Activated CD4-positive, alpha-beta T cell treated with anti-CD3 and anti-CD28 coated beads for 24 hours (primary cell): ENCODE measurements at places on chromosomes 3 and 15.

DNA sequence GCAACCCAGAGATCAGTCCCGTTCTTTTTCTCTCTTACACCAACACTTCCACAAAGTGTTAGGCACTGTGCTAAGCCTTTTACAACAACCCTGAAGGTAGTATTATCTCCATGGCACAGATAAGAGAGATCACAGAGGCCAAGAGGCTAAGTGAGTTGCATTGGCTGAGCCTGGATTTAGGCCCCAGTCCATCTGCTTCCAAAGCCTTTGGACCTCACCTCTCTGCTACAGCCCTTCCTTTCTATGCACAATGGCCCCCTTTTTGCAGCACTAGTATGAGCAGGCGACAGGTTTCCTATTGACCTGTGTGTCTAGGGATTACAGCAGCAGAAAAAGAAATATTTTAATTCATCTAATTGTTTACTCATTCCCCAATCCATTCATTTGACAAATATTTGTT lies 76.2 kb downstream of the CRYGS start:
- DNase-seq, result no peak

- no peak for DNase-seq
Measured at GRCh38 chr15:70337277-70338186, 239.8 kb upstream of the TLE3 start.

GRCh38 chr3:72176537-72177041 lies 391.6 kb upstream of the PROK2 start:
- DNase-seq, result no peak

DNA sequence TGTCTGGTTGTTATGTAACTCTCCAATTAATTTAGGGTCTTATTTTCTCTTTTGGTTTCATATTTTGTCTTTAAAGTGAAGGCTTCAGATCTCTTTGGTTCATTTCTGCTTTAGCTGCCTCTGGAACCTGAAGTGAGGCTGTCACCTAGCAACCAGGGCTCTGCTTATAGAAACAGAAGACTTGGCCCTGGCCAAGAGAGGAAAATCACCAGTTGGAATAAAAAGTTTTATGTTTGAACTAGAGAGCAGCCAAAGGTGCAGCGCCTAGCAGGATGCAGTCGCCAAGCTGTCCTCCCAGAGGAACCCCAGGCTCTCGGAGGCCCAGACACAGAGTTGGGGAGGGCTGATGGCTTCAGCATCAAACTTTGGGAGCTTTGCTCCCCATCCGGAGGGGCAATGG lies 41.1 kb downstream of the LYZL4 start:
- DNase-seq, result no peak

DNA sequence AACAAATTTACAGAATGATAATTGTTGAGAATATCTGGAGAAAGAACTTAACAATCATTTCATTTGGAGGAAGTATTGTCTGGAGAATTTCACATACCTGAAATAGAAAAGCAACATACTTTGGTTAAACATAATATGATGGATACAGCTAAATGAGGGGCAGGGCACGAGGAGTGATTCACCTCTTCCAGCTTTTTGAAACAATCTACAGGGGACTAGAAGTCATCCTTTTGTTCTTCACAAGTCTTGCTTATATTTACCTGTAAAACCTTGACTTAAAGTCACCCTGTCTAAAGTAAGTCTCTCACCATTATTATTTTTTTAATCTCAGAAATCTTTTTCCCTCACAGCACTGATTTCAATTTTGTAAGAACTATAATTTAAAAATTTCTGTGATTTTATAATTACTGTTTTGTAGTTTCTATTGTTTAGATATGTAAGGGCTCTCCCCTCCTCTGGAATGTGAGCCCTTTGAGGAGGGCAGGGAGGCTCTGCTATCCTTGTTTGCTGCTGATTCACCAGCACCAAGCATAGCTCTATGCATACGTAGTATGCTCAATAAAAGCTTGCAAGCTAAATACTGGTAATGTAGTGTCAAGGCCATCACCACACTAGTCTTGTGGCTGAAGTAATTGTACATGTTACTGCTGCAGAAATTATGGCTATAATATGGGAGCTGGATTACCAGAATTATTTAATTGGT lies 193.9 kb upstream of the THRB start:
- no peak for DNase-seq

- DNase-seq, result no peak
Measured at GRCh38 chr3:171566803-171567422, 106.7 kb upstream of the TNIK start.

- no peak for DNase-seq
Measured at GRCh38 chr15:73425510-73425909, 17.5 kb upstream of the REC114 start.

DNA sequence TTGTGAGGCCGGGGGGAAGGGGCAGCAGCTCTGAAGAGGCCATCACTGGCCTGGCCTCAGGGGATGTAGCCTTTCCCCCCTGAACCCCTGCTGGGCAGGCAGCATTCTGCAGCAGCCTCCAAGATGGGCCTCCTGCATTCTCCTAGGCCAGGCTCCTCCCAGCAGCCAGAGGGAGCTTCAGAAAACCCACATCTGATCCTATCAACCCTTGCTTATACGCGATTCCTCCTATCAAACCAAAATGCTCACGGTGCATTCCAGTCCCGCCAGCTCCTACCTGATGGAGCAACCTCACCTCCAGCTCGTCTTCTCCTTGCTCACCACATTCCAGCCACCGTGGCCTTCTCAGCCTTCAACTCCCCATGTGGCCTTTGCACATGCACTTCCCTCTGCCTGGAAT lies 85.7 kb downstream of the MEGF11 start:
- no peak for DNase-seq

GRCh38 chr3:102248981-102249705 lies 185.7 kb upstream of the ZPLD1 start:
- no peak for DNase-seq

- no peak for DNase-seq
Measured at GRCh38 chr15:83283813-83284558, 478 bp downstream of the BNC1 start.

- no peak for DNase-seq
Measured at GRCh38 chr15:69924531-69924930, 173.2 kb downstream of the TLE3 start.

- no peak for DNase-seq
Measured at GRCh38 chr15:70426096-70426821, 328.5 kb upstream of the TLE3 start.

GRCh38 chr15:90982135-90982534 lies 12.2 kb downstream of the PRC1 start:
- DNase-seq, result no peak

GRCh38 chr15:100206643-100207042 lies 135.1 kb downstream of the ADAMTS17 start:
- no peak for DNase-seq

DNA sequence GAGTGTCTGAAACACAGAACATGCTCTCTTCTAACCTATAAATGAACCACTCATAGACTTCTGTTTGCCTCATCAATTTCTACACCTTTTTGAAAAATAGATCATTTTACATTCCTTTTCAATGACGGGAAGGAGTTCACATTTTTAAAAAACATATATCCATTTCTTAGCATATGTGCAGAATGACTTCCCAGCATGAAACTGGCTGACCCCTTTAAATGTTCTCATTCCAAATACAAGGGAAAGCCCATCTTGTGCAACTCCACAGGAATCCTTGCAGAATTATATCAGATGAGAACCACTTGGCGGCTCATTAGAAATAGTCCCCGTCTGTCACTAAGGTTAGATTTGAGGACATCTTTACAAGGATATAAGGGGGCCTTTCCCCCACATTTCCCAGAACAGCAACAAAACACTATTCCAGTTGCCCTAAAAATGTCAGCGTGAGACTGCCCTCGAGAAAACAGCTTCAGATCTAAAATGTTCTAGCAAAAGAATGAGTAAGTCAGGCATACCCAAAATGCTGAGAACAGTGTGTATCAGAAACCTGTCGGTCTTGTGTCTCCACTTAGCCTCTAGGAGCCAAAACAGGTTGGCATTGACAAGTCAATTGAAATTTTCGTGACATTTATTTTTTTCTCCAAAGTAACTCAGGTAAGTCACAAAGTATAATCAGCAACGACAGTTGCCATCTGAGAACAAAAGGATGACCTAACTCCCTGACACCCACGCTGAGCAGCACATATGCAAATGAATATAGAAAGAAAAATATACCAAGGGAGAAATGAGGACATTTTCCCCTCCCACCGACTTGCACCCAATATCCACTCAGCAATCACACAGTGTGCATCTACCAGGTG lies 63.1 kb downstream of the FOXP1 start:
- DNase-seq, result no peak

GRCh38 chr3:173789530-173790162 lies 392.1 kb downstream of the NLGN1 start:
- DNase-seq, result no peak

DNA sequence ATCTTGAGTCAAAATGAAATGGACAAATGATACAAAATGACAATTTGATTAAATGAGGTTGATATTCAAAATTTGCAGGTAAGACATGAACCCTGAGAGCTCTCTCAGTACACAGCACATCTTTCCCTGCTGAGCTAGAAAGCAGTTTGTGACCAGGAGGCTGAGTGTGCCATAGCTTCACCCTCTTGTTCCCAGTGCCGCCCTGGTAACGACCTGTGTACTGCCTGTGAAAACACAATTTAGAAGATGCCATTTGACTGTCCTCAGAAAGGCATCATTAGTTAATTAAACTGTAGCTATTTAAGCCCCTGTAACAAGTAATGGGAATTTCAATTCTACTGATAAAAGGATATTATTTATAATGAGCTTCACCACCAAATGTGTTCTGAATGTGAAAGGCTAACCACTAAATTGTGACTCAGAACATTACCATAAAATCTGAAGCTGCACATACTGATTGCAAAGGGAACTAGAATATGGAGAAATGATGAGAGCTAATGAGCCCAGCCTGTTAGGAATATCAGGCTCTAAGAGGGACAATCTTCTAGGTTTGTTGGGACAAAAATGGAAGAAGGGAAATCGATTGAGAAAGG lies 212.9 kb upstream of the ARPP21 start:
- no peak for DNase-seq

GRCh38 chr3:27479806-27480543 lies 4.2 kb downstream of the SLC4A7 start:
- DNase-seq, result no peak

DNA sequence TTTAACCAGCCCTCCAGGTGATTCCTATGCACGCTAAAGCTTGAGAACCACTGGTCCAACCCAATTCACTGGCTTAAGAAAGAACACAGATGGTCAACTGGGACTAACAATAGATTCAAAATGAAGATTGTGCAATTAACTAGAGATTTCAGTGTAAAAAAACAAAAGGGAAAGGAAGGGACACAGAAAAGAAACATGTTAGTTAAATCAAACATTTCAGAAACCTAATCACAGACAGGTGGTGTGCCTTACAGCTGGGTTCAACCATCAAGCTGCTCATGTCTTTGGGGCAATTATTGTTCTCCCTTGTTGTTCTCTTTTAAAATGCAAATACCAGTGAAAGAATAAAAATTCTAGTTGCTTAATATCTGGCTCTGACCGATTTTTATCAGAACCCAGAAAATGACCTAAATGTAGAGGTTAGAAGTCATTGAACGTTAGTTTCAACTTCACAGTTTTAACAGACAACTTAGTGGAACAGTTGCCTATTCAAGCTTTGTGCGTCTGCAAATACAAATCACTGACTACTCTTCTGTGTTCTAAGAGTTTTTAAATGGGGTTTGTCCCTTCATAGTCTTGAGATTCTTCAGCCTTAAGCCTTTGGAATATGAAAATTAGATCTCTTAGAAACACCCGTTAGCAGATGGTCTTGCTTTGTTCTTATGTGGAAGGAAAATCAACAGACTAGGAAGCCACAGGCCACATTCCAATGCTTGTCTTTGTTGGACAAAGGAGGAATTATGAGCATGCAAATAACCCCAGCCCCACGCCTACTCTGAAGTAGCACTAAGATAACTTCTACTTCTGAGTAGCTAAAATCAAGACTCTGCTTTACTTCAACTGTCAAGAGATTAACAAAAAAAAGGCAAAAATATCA lies 223.4 kb downstream of the ATP8B4 start:
- DNase-seq, result no peak

- no peak for DNase-seq
Measured at GRCh38 chr3:171159024-171159821, 132.7 kb upstream of the SLC2A2 start.

DNA sequence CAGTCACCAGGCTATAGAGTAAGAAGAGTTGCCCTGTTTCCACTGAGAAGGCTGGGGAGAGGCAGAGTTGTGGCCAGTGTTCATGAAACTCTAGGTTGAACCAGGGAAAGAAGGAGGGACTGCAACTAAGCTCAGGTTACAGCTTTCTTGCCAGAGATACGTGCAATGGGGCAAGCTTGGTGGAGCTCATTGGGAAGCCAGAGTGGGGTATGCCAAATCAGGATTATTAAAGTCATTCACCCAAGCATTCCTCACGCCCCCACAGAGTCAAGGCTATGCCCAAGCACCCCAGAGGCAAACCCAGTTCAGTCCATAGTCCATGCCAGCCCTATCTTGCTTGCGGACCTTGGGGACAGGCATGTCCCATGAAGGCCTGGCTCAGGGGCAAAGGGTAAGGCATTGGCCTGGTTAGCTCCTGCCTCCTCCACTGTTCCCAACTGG lies 17.6 kb downstream of the SLC6A20 start:
- DNase-seq, result no peak

DNA sequence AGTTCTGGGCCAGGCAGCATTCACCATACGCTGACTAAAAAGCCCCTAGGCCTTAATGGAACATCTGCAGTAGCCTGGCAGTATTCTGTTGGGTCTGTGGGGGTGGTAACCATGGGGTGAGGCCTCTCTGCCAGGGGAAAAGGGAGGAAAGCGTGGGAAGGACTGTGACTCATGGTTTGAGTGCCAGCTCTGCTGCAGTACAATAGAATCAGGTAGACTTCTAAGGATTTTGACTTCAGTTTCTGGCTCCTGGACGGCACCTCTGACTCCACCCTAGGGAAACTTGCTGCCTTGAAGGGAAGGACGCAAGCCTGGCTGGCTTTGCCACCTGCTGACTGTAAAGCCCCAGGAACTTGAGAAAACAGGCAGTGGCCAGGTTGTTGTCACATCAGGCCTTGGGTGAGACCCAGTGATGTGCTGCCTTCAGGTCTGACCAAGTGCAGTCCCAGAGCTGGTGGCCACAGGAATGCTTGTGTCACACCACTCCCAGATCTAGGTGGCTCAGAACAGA lies 148.6 kb downstream of the SUCNR1 start:
- peak; percentile 3 for DNase-seq

GRCh38 chr3:154135511-154136173 lies 14.5 kb downstream of the ARHGEF26 start:
- DNase-seq, result no peak

- DNase-seq, result no peak
Measured at GRCh38 chr3:12752809-12753208, 6.2 kb downstream of the TMEM40 start.

DNA sequence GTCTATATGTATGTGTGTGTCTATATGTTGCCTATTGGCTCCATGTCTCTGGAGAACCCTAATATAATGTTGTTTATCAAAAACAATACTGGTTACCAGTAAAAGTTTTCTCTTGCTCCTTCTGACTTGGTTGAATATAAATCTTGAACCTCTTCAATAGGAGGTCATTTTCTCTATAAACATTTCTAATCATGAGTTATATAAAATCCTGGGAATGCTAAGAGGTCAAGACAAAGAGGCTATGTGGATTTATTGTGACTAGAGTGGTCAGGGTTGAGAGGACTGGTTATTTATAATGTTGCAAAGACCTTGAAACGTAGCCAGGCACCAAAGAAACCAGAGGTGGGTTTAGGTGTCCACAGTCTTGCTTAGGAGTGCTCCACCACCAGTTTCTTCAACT lies 1.2 kb upstream of the MINDY4B start:
- DNase-seq, result no peak

- no peak for DNase-seq
Measured at GRCh38 chr3:78143000-78143399, 1103.1 kb downstream of the ROBO2 start.

- DNase-seq, result peak; percentile 88
Measured at GRCh38 chr3:185282696-185283373, 29.0 kb upstream of the EHHADH start.
